SIG-M5 (cell line): ENCODE measurements at places on chromosomes 1 and 21.

DNA sequence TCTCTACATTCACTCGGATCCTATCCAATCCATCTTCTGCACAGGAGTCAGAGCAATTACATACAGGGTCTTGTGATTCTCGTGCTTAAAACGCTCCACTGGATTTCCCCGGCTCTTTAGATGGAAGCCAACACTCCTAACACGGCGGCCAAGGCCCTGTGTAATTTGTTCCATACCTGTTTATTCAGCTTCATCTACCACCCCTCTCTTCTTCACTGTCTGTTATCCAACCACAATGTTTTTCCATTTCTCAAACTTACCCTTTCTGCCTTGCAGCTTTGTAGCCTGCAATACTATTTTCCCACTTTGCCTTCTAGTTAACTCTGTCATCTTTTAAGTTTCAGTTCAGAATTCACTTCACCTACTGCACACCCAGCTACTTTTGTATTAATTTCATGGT is 249.6 kb upstream of the USP25 start:
- DNase-seq = no peak

DNA sequence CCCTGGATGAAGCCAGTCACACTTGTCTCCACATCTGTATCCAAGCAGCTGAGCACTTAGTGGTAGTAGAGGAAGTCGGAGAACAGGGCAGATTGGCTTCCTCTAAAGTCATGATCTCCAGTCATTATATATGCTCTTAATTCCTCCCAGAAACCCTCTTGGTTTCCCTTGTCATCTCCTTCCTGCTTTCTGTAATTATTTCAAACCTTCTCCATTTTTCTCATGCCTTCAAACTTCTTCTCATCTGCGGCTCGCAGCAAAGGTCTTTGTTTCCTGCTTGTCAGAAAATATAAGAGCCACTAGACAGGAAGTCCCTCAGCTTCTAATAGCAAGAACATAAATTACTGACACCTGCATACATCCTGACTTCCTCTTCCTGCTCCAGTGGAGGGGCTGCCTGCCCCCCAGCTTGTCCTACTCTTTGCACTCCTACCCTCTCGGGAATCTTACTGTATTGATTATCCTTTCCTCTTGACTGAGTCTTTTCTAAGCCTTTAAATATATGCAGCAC is 124.6 kb upstream of the NGF start:
- no peak for DNase-seq

DNA sequence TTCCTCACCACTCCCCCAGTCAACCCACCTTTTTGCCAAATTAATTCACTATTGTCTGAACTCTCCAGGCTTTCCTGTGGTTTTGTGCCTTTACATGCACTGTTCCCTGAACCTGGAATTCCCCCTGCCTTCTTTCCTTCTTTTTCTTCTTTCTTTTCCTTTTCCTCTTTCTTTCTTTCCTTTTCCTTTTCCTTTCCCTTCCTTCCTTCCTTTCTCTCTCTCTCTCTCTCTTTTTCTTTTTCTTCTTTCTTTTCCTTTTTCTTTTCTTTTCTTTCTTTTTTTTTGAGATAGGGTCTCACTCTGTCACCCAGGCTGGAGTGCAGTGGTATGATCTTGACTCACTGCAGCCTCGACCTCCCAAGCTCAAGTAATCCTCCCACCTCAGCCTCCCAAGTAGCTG is 56.6 kb upstream of the CDC42BPA start:
- no peak for DNase-seq

- no peak for DNase-seq
These were observed 180.6 kb downstream of the PAPPA2 start for GRCh38 chr1:176643536-176643935.

DNA sequence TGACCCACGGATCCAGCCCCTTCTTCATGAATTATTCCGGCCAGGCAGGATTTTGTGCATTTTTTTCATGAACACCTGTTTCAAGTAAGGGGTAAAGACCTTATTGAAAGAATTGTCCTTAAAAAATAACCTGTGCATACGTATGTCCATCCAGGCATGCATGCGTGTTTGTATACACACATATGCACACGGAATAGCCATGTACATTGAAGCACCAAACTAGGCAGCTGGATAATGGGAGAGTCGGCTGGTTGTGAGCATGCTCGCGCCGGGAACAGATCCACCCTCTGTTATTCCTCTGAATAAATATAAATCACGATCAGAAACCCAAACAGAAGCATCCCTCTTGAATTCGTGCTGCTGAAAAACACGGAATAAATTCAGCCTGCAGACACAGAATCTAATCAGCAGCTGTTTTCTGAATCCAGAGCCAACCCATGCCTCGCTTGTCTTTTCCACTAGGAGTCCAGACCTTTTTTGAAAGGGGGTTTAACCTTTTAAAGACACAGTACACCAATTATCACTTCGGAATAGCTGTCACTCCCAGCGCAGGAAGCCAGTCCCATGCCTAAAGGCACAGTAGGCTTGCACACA is at the start of gene HIVEP3:
Gene HIVEP3, minus strand, starts transcription at position 473 of the 594 bp plus-strand sequence.
- no peak for DNase-seq

GRCh38 chr1:1619917-1620361 is 4.6 kb downstream of the MIB2 start:
- no peak for DNase-seq

- DNase-seq = no peak
These were observed 61.9 kb downstream of the TIAM1 start for GRCh38 chr21:31282095-31282709.

- no peak for DNase-seq
These were observed 742.0 kb downstream of the ADGRL2 start for GRCh38 chr1:82542766-82543165.

DNA sequence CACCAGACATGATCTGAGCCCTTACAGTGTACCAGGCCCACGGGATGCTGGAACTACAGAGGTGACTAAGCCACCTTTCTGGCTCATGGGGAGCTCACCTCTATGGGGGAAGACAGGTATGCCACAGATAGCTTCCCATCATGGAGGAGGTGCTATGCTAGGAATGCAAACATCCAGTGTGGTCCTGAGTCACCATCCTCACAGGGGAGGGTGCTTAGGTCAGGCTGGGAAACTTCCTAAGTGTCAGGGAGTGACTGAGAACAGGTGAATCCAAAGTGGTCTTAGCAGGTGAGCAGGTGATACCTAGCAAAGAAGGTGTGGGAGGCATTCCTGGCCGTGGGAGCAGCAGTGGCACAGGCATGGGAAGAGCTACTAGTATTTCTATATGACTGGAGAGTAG is 8.6 kb upstream of the RASSF5 start:
- DNase-seq = no peak

- DNase-seq = no peak
These were observed 31.8 kb upstream of the PDC start for GRCh38 chr1:186492531-186493291.

DNA sequence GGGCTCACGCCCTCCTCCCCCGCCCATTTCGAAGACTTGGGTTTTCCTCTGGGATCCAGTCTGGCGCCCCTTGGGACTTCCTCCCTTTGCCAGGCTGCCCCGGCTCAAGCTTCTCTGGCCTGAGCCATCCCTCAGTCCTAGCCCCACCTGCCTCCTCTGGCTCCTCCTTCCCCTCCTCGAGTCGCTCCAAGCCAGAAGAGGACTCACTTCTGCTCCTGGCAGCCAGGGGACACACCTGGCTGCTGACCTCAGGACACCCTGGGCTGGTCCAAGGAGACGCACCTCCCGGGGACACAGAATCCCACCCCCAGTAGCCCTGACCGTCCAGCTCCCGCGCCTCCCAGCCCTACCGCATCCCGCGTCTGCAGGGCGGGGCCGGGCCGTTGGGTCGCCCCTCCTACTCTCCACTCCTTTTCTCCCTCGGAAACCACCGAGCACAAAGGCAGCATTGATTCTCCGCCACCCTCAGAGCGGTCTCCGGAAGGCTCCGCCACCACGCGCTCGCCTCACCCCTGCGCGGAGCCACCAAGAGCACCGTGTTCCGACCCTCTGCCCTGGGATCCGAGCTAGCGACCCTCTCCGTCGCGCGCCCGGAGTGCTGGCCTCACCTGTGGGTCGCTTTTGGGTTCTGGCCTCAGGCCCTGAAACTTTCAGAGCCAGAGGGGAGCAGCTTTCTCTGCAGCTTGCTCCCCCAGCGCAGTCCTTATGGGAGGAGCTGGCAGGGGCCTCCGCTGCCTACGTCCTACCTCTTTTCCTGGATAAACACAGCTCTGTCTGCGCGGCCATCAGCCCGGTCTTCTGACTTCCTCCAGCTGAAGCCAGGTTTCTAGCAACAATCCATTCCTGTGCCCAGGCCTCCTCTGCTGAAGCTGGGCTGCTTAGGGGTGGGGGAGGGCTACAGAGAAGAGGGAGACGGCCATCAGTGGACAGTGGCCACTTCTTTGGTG is at the start of gene C2CD4D:
Gene C2CD4D, minus strand, starts transcription at position 364 of the 947 bp plus-strand sequence. CDS start 831 bp downstream, outside the sequence.
- no peak for DNase-seq

- no peak for DNase-seq
These were observed 64.1 kb downstream of the BACE2 start for GRCh38 chr21:41232013-41232412.

GRCh38 chr1:37763791-37764413 is 1.0 kb downstream of the EPHA10 start:
- no peak for DNase-seq

DNA sequence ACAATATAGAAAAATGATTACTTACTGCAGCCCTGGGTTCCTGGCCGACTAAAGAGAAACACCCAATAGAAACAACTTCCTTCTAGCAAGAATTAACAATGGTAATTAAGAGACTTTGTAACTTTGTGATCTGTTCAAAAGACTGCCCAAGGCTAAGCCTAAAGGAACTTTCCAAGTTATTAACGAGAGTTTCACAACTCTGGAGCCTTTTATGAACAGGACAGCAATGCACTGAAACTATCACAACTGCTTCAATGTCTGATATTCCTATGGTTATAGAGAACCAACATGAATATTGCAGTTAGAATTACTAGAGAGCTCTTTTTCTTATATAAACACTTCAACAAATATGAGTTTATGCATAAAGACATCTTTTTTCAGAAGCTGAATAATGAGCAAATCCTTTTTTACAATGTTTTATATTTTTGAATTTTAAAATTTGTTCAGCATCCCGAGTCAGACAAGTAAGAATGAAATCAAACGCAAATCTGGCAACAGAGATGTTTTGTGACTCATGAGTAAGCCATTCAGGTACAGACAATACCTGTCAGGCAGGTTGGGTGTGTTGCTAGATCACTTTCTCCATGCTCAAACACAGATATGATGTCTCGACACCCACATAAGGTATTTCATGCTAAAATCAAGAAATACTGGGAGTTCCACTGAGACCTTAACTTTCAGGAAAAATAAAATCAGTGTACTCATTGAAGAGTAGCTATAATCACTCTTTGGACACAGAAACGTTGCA is 22.2 kb upstream of the KCNJ15 start:
- DNase-seq = no peak

DNA sequence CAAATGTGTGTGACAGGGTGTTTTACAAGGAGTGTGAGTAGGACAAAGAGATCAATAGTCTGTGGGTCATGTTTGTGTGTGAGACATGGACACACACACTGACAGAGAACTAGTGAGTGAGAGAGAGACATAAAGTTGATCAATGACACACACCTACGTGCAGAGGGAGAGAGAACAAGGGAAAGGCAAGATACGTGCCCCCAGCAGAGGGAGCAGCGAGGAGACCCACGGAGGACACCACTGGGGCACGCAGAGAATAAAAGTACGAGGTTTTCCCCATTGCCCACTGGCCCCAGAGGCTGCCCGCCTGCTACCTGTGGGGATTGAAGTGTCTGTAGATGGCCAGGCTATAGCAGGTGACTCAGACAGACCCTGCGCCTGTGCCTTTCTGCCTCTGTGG is 130.2 kb upstream of the CSF3R start:
- DNase-seq = no peak

DNA sequence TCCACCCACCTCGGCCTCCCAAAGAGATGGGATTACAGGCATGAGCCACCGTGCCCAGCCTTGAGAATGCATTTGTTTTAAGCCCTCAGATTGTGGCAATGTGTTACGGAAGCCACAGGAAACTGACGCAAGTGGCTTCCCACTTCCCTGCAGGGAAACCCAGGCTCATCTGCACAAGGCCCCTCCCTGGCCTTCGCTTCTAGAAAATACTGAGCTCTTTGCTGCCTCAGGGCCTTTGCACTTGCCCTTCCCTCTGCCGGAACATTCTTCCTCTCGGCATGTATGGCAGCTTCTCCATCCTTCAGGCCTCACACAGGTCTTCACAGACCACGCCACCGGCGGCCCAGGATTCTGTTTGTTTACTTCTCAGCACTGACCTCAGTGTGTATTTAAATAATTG is 137.0 kb upstream of the TMEM51 start:
- no peak for DNase-seq

DNA sequence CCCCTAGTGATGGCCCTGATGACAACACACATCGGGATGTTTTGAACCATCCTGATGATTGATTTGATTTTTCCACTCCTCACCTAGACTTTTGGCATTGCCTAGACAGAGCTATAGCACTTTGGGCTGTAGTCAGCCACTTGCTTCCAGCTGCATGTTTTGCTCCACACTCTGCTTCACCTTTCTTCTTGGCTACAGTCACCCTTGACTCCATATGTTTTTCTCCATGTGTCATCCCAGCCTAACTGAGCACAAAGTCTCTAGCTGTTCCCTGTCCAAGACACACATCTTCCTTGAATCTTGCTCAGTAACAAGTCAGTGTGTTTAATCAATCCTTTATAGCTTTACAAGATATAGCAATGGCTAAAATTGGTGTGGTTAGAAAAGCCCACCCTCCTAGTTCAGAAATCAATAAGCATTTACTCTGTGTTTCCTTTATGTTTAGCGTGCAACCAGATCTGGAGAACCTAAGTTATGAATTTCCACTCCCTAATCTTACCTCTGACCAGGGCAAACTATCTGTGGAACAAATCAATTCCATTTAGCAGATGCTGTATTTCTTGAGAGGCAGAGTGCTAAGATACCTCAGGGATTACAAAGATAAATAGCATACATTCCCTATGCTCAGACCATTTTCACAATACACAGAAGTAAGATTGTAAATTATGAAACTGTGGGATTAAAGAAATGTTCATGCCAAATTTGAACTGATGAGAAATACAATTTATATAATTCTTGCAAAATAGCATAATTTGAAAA is 98.4 kb upstream of the LYPLAL1 start:
- no peak for DNase-seq

DNA sequence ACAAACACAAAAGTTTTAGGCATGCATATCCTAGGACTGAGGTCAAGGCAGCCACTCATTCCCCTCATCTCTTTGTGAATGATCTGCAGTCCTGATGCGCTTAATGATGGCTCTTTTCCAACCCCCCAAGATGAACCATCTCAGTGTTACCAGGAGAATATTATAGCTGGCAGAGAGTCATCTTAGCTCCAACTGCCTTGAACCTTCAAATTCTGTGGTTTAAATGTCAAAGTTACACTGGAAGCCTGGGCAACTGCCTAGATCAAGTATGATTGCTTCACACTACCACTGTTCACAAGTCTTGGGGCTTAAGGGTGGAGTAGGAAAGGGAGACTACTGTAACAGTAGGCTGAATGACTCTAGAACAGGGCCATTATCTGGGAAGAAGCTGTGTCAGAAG is 8.0 kb upstream of the MYBPHL start:
- DNase-seq = no peak
